ENCODE measurements at places on chromosomes 4 and X.
A peak's percentile ranks its signal among the peaks of the same experiment; 100 is the strongest.

- peak; percentile 75 for DNase-seq
Observed at GRCh38 chrX:46978341-46979291, 66.4 kb downstream of the JADE3 start.

- DNase-seq, result no peak
Observed at GRCh38 chr4:187268940-187269339, 545.3 kb upstream of the FAT1 start.

GRCh38 chr4:113444386-113444785 lies 317.2 kb downstream of the CAMK2D start:
- no peak for DNase-seq

DNA sequence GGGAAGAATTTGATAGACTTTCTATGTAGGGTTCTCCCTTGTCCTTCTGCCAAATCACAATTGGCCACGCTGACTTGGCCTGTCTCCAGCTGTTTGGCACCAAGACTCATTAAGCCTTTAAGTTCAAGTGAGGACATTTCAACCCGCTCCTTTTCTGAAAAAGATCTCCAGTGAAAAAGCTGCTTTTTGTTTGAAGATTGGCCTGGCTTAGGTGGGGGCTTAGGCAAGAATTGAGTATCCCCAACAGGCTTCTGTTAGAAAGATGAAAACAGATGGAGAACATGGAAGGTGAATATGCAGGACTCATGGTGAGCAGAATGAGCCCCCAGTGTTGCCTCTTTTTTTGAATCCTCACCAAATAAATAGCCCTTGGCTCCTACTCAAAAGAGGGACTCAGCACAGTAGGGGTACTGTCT lies 28.5 kb upstream of the LIMCH1 start:
- DNase-seq, result peak; percentile 68

- DNase-seq, result no peak
Observed at GRCh38 chrX:88072339-88073030, 554.9 kb downstream of the KLHL4 start.

GRCh38 chr4:113447061-113447460 lies 314.5 kb downstream of the CAMK2D start:
- DNase-seq, result no peak
